ENCODE measurements at places on chromosomes 1 and 21.

- no peak for DNase-seq
Observed at GRCh38 chr1:215794156-215794555, 227.1 kb downstream of the KCTD3 start.

DNA sequence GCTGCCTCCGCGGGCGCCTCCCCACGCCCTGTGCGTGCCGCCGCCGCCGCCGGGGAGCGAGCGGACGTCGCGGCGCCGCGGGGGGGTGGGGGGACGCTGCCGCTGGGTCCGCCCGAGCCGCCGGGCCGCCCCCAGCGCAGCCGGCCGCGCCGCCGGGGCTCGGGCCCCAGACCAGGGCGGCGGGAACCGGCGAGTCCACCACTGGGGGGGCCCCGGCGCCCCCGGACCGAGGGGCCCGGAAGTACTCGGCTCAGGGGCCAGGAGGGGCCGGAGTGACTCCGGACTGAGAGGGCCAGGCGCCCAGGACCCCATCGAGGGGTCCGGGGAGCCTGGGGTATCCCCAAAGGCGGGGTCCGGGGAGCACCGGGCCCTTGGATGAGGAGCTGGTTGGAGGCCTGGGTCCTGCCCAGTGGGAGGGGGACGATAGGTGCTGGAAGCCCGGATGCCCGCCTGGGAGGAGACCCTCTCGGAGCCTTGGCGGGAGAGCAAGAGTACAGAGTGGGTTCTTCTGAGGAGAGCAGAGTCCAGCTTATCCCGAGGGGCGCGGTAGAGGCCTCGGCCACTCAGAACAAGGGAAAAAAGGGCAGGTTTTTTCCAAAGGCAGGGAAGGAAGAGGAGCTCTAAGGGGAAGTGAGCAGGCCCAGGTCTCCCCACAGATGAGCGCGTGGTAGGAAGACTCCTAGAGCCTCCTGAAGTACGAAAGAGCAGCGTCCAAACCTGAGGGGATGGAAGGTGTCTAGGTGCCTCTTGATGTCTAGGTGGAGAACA is 556 bp downstream of the GMEB1 start:
- peak; percentile 63 for DNase-seq

- no peak for DNase-seq
Observed at GRCh38 chr21:41428311-41428710, 2.3 kb downstream of the MX1 start.

- DNase-seq = no peak
Observed at GRCh38 chr1:150080784-150081183, 13.2 kb downstream of the VPS45 start.

- DNase-seq = no peak
Observed at GRCh38 chr1:180639871-180640270, 8.0 kb downstream of the XPR1 start.

GRCh38 chr1:153610334-153610733 is 2.6 kb downstream of the S100A16 start:
- no peak for DNase-seq

- DNase-seq = no peak
Observed at GRCh38 chr21:45012662-45013259, 61.6 kb upstream of the ADARB1 start.

- DNase-seq = no peak
Observed at GRCh38 chr1:117759535-117759934, 153.7 kb downstream of the TENT5C start.

DNA sequence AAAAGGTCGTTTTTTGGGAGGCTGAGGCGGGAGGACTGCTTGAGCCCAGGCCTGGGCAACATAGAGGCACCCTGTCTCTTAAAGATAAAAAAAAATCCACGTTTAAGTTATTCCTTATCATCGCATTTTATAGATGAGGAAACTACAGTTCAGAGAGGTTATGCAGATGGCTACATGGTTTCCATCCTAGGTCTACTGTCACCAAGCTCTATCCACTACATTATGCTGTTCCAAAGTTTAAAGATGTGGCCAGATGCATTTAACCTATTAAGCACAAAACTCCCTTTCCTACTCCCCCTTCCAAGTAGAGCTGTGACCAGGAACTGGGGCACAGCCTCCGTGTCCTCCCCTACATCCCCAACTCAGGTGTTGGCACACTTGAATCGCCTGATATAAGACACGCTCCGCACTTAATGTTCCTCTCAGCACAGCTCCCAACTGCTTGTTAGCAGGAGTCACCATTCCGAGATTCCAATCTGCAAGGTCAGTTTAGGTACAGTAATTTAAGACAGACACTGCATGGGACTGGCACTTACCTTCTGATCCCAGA is 1.3 kb downstream of the TAF5L start:
- no peak for DNase-seq

GRCh38 chr1:151668090-151668489 is 48.5 kb downstream of the CELF3 start:
- no peak for DNase-seq

GRCh38 chr1:44072204-44072603 is 40.9 kb upstream of the SLC6A9 start:
- DNase-seq = no peak

- peak; percentile 38 for DNase-seq
Observed at GRCh38 chr1:206935491-206936067, 10.7 kb downstream of the PIGR start.

- DNase-seq = no peak
Observed at GRCh38 chr21:43834146-43834905, 30.7 kb upstream of the AGPAT3 start.

GRCh38 chr21:41831453-41831831 is 47.7 kb downstream of the PRDM15 start:
- no peak for DNase-seq

GRCh38 chr1:215507119-215507518 is 60.0 kb upstream of the KCTD3 start:
- DNase-seq = no peak

DNA sequence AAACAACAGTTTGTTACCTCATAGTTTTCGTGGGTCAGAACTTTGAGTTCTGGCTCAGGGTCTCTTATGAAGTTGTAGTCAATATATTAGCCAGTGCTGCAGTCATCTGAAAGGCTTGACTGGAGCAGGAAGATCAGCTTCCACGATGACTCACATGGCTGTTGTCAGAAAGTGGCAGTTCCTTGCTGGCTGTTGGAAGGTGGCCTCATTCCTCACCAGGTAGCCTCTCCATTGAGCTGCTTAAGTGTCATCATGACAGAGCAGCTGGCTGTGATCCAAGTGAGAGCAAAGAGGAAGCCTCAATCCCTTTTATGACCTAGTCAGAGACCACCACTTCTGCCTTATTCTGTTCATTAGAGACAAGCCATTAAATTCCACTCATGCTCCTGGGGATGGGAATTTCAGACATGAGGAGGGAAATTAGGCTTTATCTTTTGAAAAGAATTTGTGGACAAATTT is 5.6 kb downstream of the OSBPL9 start:
- DNase-seq = no peak

DNA sequence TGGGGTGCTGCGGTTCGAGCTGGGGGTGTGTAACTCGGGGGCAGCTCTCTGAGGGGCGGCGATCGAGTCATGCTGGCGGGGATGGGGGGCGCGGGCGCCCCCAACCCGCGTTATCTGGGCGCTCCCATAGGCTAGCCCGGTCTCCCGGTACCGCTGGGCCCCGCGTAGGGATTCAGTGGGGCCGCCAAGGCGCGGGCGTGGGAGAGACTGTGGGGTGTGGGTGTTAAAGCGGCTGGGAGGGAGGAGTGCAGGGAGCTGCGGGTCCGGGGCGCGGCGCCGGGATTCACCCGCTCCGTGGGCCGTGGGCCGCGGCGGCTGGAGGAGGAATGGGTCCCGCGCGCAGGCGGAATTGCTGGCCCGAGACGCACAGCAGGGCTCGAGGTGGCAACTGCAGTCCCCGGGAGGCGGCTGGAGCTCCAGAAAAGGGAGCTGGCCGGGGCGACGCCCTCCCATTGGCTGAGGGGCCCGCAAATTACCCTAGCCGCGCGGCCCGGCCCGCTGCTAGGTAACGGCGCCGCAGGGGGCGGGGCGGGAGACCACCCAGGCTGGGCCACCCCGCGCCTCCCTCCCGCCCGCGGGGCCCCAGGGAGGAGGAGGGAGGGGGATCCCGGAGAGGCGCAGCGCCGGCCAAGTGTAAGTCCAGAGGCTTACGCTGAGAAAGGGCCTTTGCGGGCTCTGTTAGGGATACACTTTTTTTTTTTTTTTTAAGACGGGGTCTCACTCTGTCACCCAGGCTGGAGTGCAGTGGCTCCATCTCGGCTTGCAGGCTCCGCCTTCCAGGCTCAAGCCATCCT is at the start of gene PTCH2:
Gene PTCH2 (minus strand): TSS at position 392 of the 794 bp plus-strand sequence. CDS start 321 bp downstream, at position 71.
- no peak for DNase-seq

- DNase-seq = no peak
Observed at GRCh38 chr1:46466477-46467182, 23.0 kb upstream of the DMBX1 start.

- no peak for DNase-seq
Observed at GRCh38 chr1:162072740-162073139, 3.2 kb downstream of the NOS1AP start.
